Femur (tissue), 1 donor: ENCODE measurements at places on chromosomes 3 and 15.

- no peak for DNase-seq
Measured at GRCh38 chr3:132641837-132642538, 17.6 kb downstream of the ACAD11 start.

DNA sequence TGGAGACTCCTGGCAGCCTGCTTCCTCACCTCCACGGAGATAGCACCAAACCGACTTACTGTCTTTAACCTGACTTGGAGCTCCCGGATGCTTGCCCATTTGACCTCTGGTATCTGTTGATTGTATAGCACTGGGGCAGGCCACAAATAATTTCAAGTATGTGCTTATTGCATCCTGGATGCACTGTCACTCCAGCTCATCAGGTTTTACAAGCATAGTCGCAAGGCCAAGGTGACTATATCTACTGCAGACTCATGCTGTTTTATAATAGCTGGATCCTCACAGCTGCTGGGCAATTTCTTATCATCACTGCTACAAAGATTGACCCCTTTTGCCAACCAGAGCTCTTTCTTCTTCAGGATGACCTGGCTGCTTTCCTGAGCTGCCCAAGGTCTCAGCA, 45.6 kb downstream of the PEX5L start:
- no peak for DNase-seq

- DNase-seq = no peak
Measured at GRCh38 chr3:94071713-94072284, 8.9 kb downstream of the NSUN3 start.

DNA sequence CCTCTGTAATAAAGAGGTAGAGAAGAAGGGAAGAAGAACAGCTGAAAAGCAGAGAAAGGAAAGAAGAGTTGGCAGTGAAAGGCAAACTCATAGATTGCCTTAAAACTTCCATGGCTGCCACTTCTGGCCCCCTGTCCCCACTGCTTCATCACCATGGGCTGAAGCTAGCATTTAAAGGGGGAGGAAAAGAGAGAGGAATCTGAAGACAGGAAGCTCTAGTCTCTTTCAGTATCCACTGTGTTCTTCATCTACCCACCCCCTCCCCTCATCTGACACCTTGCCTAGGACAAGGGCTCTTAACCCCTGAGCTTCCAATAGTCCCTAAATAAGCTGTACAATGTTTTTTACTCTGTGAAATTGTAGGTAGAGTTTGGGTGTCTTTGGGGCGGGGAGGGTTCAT, 60.6 kb downstream of the ALCAM start:
- DNase-seq = no peak
